Cardiac muscle cell (in vitro differentiated cells and primary cell): ENCODE measurements at places on chromosomes 5 and 9. TPM values are rescaled to one million over a fixed set of nuclear protein-coding genes. Genes with fewer than 3 reads are reported as not detected.

DNA sequence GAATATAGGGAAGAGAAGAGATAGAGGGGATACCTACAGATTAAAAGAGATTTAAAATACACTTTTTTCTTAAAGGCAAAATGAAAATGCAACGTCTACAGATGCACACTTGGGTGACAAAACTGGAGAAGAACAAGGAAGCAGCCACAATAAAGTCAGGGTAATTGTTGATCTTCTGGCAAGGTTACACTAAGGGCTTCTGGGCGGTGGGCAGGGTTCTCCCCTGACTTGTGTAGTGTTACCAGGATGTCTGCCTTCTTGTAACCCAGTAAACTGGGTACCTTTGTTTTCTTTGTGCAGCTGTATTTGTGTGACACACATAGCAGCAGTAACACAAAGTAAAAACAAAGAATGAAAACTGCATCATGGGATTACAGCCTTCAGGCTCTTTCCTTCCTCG lies 37.8 kb downstream of the EPB41L4B start:
- H3K4me3 ChIP-seq = no peak overlapping the region
- H3K36me3 ChIP-seq = no peaks in the 10 kb centered on the region
- H3K27me3 ChIP-seq = no peaks in the 10 kb centered on the region
- no peak overlapping the region for H3K27ac ChIP-seq

DNA sequence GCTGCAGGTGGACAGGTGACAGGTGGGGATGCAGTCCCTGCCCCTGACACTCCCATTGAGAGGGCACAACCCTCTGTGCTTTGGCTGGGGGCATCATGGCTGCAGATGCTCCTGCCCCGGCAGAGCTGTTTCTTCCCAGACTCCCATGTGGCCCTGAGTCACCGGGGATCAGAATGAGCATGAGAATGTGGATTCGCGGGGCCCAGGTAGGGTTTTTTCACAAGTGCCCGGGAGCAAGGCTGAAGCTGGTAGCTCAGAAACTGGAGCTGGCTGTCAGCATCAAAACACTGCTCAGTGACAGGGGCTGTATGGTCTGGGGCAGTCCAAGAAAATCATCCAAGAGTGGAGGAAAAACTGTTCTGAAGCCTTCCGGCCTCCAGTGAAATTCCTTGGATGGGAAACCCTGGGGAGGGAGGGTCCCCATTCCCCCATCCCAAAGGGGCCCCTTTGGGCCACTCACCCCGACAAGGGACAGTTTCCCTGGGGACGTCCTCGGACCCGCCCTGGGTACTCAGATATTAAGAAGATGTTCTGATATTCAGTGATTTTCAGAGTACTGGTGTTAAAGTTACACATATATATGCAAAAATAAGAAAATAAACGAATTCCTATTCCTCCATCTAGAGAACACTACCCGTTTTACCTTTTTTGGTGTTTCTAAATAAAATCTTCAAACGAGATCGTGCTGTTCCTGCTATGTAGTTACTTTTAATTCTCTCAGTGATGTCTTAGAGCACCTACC lies 120.1 kb upstream of the LPCAT1 start:
- H3K4me3 ChIP-seq = no peak overlapping the region
- H3K27ac ChIP-seq = no peak overlapping the region
- peaks cover 45% of the 10 kb centered on the region for H3K27me3 ChIP-seq
- DNase-seq = no peak
- H3K4me1 ChIP-seq = no peaks in the 10 kb centered on the region

Gene TAF1L
- polyA plus RNA-seq = not detected in 2 replicates

Gene SPAAR
- 0.15 TPM in 1 of 2 replicates, not detected in the other for polyA plus RNA-seq

DNA sequence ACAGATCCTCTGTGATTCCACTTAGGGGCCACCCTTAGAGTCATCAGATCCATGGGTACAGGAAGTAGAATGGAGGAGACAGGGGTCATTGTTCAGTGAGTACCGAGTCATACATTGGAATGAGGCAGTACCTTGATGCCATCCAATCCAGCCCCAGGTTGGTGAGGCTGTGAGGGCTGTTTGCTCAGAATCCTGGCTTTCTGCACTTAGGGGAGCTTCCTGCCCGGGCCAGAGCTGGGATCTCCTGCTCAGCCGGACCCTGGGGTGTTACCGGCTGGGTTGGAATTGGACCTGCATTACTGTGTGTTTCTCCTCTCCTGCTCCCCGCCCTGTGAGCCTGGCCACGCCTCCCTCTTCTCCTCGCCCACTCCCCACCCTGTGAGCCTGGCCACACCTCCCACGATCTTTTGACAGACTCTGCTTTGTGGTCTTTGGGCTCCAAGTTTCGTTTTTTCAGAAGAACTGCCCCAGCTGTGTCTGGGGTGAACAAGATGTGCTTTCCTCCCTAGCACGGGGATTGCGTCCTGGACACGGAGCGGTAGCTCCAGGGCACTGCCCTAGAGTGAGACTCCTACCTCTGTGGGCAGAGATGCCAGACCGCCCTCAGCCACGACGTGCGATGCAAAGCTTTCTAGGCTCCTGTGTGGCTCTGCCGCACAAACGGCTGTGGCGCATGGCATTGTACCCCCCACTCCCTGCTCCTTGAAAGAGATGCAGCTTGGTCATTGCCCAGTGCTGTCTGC lies 15.4 kb downstream of the TRAF2 start:
- no peak overlapping the region for H3K4me3 ChIP-seq
- no peak for DNase-seq
- H3K27me3 ChIP-seq = no peaks in the 10 kb centered on the region
- H3K36me3 ChIP-seq = peaks cover 13% of the 10 kb centered on the region

DNA sequence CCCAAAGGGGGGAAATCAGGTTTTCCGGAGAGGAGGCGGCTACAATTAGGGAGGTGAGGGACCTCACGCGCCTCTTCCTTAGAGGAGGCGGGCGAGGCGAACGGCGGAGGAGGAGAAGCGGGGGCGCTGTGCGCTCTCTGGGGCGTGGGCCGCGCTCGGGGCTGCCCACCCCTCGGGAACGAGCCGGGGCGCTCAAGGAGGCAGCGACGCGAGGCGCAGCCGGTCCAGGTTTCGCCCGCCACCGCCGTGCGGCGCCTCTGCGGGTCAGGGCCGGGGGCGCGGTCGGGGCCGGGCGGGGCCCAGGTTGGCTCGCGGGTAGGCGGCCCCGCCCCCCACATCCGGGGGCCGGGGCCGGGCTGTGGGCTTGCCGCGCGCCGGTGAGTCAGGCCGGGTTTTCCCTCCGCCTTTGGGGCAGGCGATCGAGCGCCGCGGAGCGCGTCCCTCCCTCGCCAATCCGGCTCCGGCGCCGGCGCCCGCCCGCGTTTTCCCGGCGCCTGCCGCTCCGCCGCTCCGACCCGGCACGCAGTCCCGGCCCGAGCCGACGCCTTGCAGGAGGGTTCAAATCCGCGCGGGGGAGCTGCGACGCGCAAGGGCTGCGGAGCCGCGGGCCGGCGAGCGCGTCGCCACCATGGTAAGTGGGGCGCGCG lies at the start of gene N4BP3:
Gene N4BP3, plus strand, starts transcription at position 392 of the 647 bp plus-strand sequence. CDS start 6,052 bp downstream, outside the sequence.
- peaks cover 15% of the 10 kb centered on the region for H3K4me1 ChIP-seq
- H3K36me3 ChIP-seq = no peaks in the 10 kb centered on the region
- H3K27me3 ChIP-seq = no peaks in the 10 kb centered on the region
- DNase-seq = peak; percentile 93
- H3K27ac ChIP-seq = no peak within 1 kb of the TSS

DNA sequence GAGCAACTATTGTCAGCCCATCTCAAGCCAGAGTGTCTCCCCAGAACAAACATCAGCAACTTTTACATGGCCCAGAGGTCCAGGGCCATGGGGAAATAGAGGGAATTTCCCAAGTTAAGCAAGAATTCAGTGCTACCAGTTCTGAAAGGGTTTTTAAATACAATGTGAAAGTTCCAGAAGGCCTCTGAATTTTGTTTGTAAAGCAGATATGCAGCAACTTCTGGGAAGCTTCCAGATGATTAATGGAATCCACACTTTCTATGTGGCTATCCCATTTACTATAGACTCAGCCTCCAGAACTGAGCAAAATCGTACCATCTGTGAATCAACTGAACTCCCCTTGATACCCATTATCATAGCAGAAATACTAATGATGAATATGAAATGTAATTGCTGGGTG lies 93.8 kb downstream of the FEM1C start:
- no peaks in the 10 kb centered on the region for H3K27me3 ChIP-seq
- DNase-seq = peak; percentile 94

Gene SMIM27
- 47.1 and 65.3 TPM in 2 replicates for polyA plus RNA-seq

GRCh38 chr5:77635067-77635916 lies 3.2 kb downstream of the OTP start:
- H3K27ac ChIP-seq = no peak overlapping the region
- no peak overlapping the region for H3K4me3 ChIP-seq
- peak; percentile 69 for DNase-seq
- no peaks in the 10 kb centered on the region for H3K36me3 ChIP-seq
- H3K4me1 ChIP-seq = peaks cover 8% of the 10 kb centered on the region

Gene DEPDC1B
- 1.8 and 20.8 TPM in 2 replicates for polyA plus RNA-seq

GRCh38 chr5:53488195-53488722 lies 7.8 kb downstream of the FST start:
- DNase-seq = no peak
- H3K27ac ChIP-seq = no peak overlapping the region
- no peaks in the 10 kb centered on the region for H3K4me1 ChIP-seq
- H3K36me3 ChIP-seq = no peaks in the 10 kb centered on the region
- H3K4me3 ChIP-seq = no peak overlapping the region

Gene PITX1
- polyA plus RNA-seq = 0.35 and 0.80 TPM in 2 replicates

Gene CPEB4
- polyA plus RNA-seq = 23.8 and 33.6 TPM in 2 replicates

Gene OLFML2A
- 2.6 and 3.4 TPM in 2 replicates for polyA plus RNA-seq

Gene GPR151
- not detected in 2 replicates for polyA plus RNA-seq
